ENCODE measurements at places on chromosomes 6 and 20.
A peak's percentile ranks its signal among the peaks of the same experiment; 100 is the strongest.

GRCh38 chr6:108896111-108896661 lies 48.0 kb downstream of the ARMC2 start:
- DNase-seq, result peak; percentile 32

DNA sequence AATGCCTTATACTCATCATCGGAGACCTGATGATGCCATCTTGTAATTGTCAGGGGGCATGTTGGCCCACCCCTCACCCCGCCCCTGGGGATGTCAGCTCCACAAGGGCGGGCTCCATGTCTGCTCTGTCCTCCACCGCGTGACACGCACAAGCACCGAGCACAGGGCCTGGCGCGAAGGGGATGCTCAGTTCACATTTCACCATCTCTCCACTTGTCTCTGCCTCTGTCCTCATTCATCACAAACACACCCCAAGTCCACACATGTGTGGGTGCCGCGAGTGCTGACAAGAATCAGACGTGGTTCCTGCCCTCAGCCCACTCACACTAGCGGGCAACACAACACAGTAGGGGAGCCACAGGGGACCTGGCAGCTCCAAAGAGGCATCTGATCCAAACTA lies 151.2 kb upstream of the PTPN1 start:
- DNase-seq, result no peak

DNA sequence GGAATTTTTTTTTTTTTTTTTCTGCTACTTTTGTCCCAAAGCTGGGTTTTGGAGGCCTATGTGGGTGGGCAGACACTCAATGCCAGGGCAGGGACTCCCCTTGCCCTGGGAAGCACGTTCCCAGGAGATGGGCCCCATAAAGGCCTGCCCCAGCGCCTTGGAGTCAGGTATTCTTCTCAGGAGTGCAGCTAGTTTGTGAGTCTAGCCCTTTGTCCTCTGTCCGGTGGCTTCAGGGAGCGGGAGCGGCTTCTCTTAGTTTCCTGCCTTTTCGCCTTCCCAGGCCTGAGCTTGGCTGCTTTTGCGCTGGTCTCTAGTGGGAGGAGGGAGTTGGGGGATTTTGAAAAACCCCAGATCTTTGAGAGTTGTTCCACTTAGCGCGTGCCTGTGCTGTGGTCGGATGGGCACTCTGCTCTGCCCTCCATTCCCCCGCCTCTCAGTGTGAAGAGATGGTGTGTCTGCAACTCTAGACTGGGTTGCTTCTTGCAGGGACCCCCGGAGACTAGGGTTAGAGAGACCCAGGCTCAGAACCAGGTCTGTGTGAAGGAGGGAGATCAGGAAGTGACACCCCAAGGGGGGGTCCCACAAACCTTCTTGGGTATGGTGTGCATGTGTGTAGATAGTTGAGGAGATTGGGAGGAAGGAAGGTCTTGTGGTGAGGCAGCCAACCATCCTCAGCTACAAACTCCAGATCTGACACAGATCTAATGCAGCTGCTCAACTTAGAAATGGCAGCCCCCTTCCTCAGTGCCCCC lies 1.3 kb downstream of the PLCG1 start:
- no peak for DNase-seq

DNA sequence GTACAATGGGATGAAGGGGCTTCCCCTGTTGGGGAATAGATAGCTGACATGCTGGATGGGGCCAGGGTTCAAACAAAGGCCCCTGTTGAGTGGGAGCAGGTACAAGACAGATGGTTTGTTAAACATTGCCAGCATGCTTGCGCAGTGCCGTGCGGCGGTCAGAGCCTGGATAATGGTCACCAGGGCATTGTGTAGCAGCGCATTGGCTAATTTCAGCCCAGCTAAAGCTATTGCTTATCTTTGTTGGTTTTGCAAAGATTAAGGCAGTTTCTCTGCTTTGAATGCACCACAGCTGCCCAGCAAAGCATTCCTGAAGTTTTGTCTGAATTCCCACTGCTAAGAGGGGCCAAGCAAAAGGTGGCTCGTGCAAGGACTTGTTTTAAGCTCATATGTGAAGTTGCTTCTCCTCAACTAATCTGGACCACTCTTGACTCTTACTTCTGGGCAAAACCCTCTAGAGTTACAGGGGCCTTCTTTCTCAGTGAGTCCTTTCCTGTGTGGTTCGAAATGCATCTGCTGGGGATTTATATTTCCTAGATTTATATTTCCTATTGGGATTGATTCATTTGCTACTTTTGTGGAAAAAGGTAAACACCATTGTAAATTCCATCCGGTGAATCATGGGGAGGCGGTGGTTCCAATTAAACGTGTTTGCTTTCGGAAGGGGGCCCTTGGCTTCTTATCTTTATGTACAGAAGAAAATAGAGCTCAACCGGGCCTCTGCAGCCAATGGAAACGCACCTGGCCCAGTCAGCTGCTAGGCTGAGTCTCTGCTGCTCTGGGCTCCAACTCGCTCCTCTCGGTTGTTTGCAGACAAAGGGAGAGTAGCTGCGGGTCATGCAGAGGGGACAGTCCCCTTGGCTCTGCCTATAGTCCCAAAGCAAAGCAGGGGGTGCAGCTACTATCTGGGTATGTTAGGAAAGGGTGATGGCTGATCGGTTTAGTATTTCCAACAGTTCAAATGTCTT lies 72.1 kb downstream of the FOXA2 start:
- DNase-seq, result no peak

- DNase-seq, result no peak
Measured at GRCh38 chr6:127210725-127211124, 55.9 kb upstream of the RNF146 start.

GRCh38 chr6:118042855-118043254 lies 135.8 kb downstream of the SLC35F1 start:
- DNase-seq, result no peak

- DNase-seq, result no peak
Measured at GRCh38 chr6:163513570-163514166, 99.2 kb downstream of the QKI start.

- DNase-seq, result no peak
Measured at GRCh38 chr6:75492386-75493153, 1.0 kb downstream of the FILIP1 start.

DNA sequence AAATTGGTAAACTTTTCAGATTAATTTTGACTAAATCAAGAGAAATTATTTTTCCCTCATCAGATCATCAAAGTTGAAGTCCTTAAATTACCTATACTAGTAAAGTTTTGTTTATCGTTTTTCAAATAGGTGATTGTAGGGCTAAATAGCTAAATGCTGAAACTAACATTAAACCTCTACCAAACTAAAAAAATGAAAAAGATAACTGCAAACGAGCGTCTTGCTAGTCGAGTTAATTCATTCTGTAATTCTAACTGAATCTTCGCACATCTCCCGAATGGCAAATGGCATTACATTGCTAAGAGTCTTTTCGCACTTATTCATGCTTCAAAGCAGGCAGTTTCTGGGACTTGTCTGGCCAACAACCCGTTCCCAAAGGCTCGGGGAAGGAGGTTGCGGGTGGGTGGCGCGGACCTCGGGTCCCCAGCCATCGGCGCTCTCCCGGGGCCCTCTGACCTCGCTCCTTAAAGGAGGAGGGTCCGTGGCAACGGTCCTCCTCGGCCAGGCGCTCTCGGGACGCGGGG lies 43.8 kb downstream of the POPDC3 start:
- no peak for DNase-seq

GRCh38 chr6:96841345-96841744 lies 4.1 kb upstream of the GPR63 start:
- no peak for DNase-seq

DNA sequence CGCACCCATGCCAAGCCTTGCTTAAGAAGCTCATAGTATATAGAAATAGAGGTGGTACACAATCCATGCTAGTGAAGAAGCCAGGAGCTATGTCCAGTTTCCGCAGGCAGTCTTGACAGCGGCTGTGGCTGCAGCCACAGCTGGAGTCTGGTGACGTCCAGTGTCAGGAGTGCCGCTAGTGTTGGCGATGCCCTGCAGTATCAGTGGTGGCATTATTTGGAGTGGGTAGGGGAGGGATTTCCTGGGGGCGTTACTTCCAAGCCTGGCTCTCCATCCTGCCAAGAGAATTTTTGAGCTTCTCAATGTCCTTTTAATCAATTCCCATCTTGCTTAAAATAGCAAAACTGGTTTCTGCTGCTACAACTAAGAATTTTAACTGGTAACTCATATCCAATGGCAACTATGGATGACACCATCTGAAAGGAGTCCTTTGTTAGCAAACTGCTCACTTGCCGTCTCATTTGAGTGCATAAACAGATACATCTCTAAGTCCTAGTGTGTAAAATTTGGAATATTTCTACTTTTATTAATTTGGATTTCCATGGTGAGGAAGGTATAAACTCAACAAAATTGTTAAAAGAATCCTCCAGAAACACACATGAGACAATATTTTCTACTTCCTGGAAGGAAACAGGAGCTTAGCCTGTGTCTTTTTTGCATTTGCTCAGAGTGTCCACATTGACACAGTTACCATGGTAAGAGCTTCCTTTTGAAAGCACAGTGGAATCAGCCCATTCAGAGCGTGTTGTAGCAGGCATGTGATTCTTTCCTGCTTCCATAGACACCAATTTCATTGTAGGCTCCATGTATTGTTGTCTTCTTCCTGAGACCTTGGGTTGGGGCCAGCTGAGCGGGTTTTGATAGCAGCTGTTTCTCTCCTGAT lies 44.6 kb upstream of the PXDC1 start:
- no peak for DNase-seq

DNA sequence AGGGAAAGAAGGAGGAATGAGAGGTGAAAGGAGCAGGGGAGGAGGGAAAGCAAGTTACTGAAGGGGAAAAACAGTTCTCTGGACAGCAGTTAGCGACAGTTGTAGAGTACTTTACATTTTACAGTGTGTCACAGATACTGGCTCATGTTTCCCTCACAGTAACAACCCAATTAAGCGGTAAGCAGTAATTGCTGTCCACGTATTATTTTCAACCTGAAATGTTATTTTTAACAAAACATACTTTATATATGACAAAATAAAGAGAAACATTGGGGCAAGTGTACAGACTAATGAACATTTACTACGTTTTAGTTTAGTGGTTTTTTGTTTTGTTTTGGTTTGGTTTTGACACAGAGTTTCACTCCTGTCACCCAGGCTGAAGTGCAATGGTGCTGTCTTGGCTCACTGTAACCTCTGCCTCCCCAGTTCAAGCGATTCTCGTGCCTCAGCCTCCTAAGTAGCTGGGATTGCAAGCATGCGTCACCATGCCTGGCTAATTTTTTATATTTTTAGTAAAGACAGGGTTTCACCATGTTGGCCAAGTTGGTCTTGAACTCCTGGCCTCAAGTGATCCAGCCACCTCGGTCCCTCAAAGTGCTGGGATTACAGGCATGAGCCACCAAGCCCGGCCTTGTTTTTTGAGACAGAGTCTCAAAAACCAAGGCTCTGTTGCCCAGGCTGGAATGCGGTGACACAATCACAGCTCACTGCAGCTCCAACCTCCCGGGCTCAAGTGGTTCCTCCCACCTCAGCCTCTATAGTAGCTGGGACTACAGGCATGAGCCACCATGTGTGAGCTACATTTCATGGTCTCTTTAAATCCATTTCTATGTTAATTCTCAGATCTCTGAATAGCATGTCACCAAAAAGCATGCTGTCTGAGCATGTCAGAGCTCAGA lies 22.6 kb upstream of the BTN3A2 start:
- DNase-seq, result no peak

- DNase-seq, result peak; percentile 40
Measured at GRCh38 chr20:59121714-59122565, 41.7 kb upstream of the ZNF831 start.

GRCh38 chr20:62740286-62741141 lies 31.9 kb downstream of the NTSR1 start:
- DNase-seq, result no peak

DNA sequence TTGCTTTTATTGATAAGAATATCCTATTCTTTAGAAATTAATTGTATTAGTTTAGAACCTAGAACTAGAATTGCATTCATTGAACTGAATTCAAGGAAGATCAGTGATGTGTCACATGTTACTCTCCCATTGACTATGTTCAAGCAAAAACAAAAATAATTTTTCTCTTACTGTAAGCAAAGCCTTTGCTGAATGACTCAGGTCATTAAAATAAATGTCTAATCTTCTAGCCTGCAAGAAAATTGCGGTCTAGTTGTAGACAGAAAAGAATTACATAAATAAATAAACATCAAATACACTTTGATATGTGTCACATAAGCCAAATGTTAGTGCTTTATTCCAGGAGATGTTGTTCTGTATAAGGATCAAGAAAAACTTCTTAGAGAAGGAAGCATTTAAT lies 387.9 kb downstream of the ADGRB3 start:
- no peak for DNase-seq

GRCh38 chr20:64151633-64152530 lies 12.4 kb upstream of the MYT1 start:
- DNase-seq, result no peak

GRCh38 chr6:46583721-46584120 lies 68.9 kb downstream of the CYP39A1 start:
- no peak for DNase-seq

GRCh38 chr20:49704932-49705336 lies 8.7 kb downstream of the B4GALT5 start:
- peak; percentile 78 for DNase-seq

- no peak for DNase-seq
Measured at GRCh38 chr20:61872371-61872900, 193.2 kb downstream of the TAF4 start.

GRCh38 chr6:50102676-50103075 lies 52.9 kb upstream of the DEFB112 start:
- no peak for DNase-seq

DNA sequence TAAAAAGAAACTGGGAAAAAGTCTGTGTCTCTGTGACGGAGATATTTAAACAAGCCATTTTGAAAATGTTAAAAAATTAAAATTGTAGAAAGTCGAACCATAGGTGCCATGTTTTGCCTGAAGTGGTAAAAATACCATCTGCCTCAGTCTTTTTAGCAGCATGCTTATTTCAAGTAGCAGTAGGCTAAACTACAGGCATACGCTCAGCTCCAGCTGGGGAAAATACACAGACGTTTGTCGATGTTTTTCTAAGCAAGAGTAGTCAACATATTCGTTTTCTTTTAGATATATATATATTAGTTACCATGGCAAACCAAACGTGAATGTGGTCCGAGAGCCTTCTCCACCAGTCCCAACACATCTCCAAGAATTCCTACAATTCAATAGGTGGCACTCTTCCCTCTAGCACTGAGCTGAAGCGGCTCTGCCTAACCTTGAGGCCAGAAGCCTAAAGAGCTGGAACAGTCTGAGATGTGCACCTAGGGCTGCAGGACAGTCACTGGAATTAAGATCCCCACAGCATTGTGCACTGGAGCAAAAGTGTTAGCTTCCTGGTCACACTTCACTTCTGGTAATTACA lies 70.2 kb upstream of the BEND3 start:
- peak; percentile 64 for DNase-seq

GRCh38 chr6:15623276-15624116 lies 39.3 kb downstream of the DTNBP1 start:
- DNase-seq, result peak; percentile 30

DNA sequence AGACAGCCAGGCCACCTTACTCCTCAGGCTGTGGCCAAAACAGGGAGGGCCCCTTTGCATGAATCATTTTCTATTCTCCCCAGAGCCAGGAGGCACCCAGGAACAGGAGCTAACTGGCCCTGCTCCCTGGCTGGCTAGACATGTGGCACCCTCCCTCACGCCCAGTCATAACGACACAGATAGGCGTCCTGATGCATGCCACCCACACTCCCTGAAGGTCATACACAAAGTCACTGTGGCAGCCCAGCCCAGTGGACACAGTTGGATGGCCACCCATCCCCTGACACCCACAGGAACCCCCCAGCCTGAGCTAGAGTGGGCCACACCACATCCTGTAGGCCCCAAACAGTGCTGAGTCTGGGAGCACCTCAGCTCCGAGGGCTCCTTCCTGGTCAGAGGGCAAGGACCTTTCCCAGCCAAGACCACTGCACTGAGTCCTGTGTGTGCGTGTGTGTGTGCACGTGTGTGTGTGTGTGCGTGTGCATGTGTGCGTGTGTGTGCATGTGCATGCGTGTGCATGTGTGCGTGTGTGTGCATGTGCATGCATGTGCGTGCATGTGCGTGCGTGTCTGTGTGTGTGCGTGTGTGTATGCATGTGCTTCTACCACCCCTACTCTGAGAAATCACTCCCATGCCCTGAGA lies 21.6 kb downstream of the TFEB start:
- no peak for DNase-seq
